Fibroblast of skin of left quadriceps (primary cell): ENCODE measurements at places on chromosomes 3 and 15.

GRCh38 chr3:146250449-146251382 is at the start of gene PLSCR4:
Gene PLSCR4, minus strand, starts transcription at chr3:146251105. Its CDS starts 29,034 bp downstream, at chr3:146222071.
- DNase-seq, result peak; percentile 57

DNA sequence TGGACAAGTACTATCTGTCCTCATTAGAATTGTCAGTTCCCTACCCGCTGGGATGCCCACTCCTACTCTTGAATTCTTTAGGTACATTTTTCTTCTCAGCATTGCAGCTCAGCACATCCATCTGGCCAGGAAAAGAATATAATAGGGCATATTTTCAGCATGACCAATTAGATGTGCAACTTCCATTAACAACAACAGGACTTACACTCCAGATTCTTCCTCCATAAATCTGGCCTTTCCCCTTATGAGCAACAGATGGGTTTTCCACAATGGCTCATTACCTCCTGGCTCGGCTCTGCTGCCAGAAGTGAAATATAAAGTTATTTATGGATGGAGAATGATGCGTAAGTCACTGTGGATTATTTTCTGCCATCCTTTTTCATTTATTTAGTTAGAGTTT is 443.8 kb upstream of the TGFBR2 start:
- peak; percentile 94 for DNase-seq

- DNase-seq, result peak; percentile 89
Measured at GRCh38 chr3:170869645-170870593, at the start of gene RPL22L1. Gene RPL22L1, minus strand, starts transcription at chr3:170870195. Its CDS starts 28 bp downstream, at chr3:170870167.

- no peak for DNase-seq
Measured at GRCh38 chr3:31748281-31748932, 215.7 kb downstream of the STT3B start.

DNA sequence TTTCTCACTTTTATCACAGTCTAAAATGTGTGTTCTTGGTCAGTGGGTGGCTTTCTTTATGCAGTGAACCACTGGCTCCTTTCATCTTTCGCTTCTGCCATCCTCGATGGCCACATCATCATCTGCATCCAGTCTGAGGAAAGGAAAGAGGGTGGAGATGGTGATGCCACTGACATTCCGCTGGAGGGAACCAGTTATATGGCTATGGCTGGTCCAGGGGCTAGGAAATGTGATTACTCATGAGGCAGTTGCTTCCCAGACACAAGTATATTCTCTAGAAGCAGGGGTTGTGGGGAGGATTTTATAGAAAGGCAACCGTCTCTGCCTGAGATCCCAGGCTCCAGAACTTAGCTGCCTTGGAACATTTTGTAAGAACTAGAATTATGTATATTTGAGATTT is 246.7 kb upstream of the AZI2 start:
- DNase-seq, result no peak

- DNase-seq, result no peak
Measured at GRCh38 chr15:81880833-81881232, 165.0 kb downstream of the MEX3B start.

DNA sequence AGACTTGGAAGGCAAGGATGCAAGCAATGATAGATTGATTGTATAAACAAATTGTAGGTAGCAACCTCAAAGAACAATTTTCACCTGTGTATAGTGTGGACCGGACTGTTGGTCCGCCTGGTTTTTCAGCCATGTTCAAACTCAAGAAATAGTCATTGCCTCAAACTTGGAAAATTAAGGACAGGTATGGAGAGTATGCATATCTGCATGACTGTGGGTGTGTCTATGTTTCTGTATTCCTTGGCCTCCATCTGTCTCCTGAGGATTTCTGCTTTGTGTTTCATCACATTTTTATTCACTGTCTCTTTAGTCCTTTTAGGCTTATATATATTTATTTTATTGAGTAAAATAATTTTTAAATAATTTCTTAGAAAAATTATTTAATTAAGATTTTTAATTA is 53.9 kb upstream of the RASA2 start:
- no peak for DNase-seq

GRCh38 chr3:58521917-58522631 is 14.9 kb downstream of the ACOX2 start:
- no peak for DNase-seq

DNA sequence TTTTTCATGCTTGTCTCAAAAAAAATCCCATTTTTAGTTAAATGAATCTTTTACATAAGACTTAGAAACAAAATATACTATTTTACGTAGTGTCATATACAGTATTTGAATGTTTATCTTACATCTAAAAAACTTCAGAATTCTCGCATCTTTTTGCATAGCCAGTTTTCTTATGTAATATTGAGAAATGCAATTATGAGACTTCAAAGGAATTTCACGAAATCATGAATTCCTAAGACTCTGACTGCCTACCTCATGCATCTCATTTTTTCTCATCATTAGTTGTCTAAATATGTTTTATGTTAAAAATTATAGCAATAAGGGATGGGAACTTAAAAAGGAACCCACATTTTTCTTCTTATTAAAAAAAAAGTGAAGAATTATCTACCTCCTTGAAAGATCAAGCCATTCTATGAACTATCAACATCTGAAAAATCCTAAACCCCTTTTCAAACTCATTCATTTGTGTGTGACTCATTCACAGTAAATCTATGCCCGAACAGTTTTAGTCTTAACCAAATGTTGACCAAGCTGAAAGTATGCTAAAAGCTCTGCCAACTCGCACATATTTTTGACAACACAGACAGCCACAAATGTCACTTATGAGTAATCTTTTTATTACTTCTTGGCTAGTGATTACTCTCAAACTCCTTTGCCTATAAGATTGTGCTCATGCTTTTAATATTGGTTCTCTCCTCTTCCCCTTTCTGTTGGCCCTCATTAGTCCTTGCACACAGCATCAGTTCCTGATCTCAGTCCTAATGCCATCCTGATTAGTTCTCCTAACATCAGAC is 115.9 kb downstream of the DCLK3 start:
- DNase-seq, result peak; percentile 97

- peak; percentile 2 for DNase-seq
Measured at GRCh38 chr15:31145271-31145911, 43.9 kb upstream of the TRPM1 start.

GRCh38 chr3:128068156-128068620 is 16.0 kb downstream of the SEC61A1 start:
- no peak for DNase-seq

GRCh38 chr3:47015151-47015550 is 35.7 kb downstream of the NBEAL2 start:
- DNase-seq, result no peak

DNA sequence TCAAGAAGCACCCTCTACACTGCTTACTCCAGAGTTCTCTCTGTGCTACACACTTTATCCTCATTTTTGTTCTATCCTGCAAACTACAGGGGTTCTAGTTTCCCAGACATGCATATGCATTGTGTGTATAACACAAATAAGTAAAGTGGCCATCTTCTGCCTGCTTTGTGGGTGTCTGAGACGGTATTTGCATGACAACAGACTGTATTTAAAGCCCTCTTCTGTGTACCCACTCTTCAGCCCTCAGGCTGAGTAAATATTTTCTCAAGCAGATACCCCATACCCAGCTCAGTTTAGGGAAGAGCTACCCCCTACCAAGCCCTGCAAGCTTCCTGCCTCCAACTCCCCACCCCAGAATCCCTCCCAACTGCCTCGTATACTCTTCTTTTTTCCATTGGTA is 31.7 kb downstream of the SYNPR start:
- DNase-seq, result no peak

- no peak for DNase-seq
Measured at GRCh38 chr15:81157195-81157938, 23.3 kb downstream of the CFAP161 start.

- DNase-seq, result no peak
Measured at GRCh38 chr3:53708001-53708621, 138.1 kb downstream of the CHDH start.

DNA sequence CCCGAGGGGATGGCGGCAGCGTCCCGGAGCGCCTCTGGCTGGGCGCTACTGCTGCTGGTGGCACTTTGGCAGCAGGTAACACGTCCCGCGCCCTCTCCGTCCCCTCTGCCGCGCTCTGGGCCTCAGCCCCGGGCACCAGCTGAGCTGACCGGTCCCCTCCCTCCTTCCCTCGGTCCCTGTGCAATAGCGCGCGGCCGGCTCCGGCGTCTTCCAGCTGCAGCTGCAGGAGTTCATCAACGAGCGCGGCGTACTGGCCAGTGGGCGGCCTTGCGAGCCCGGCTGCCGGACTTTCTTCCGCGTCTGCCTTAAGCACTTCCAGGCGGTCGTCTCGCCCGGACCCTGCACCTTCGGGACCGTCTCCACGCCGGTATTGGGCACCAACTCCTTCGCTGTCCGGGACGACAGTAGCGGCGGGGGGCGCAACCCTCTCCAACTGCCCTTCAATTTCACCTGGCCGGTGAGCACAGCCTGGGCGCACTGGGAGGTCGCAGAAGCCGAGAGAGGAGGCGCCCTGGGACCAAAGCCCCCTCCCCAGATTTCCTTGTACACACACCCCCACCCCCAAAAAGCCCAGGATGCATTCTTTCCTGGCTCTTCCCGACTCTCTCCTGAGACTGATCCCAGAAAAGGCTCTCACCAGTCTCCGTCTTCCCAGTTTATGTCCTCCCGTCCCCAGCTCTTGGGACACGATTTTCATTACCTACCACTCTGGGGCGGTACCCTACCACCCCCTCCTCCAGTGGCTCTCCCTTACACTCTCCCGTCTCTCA is 705 bp downstream of the DLL4 start:
- DNase-seq, result no peak
